ENCODE measurements at places on chromosomes 11 and 22.

DNA sequence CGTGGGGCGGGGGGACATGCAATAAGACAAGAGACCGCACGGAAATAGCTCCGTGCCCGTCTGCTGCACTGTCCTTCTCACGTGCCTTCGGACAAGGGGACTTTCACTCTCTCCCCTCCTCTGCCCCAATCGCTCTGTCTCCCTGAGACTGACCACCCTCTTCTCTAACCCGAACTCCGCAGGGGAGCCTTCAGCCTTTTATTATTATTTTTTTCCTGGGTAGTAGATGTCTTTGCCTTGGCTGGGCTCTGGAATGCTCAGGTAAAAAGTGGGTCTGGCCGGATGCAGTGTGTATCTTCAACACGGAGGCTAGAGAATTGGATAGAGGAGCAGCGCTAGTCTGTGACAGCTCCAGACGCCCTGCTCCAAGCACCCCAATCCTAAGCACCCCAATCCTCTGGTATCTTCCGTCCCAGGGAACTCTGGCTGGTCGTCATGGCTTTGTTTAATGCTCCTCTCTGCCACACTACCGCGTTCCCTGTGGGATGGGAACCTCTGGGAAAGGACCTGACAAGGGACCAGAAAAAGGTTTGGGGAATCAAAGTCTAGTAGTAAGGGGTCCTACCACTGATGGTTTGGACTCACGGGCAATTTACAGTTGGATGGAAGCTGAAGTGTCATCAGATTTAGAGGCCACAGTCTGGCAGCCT, 25.1 kb upstream of the ROBO3 start:
- no peak for DNase-seq

- no peak for DNase-seq
Measured at GRCh38 chr11:35076201-35077100, 62.5 kb upstream of the CD44 start.

DNA sequence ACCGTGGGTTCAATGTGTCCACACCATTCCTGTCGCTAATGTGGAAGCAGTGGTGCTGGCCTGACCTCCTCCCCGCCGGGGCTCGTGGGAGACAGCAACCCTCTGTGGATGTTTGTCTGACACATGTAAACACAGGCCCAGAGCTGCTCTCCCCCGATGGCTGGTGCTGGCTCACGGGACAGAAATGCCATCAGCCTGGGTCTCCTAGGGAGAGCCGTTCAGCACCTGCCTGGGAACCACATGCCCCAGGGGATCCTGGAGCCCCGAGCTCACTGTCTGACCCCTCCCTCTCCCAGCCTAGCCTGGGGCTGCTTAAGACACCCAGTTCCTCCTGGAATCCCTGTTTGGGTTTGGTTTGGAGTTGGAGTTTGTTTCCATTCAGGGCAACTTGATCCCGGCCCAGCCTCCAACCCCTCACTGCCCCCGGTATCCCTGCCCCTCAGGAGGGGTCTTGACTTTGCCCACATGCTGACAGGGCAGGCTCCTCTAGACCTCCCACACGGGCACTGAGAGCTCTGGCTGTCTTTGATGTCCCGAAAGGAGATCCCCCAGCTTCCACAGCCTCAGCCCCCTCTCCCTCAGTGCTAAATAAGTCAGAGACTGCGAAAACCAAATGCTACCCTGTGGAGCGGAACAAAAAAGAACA, 50.9 kb upstream of the WNT11 start:
- no peak for DNase-seq

DNA sequence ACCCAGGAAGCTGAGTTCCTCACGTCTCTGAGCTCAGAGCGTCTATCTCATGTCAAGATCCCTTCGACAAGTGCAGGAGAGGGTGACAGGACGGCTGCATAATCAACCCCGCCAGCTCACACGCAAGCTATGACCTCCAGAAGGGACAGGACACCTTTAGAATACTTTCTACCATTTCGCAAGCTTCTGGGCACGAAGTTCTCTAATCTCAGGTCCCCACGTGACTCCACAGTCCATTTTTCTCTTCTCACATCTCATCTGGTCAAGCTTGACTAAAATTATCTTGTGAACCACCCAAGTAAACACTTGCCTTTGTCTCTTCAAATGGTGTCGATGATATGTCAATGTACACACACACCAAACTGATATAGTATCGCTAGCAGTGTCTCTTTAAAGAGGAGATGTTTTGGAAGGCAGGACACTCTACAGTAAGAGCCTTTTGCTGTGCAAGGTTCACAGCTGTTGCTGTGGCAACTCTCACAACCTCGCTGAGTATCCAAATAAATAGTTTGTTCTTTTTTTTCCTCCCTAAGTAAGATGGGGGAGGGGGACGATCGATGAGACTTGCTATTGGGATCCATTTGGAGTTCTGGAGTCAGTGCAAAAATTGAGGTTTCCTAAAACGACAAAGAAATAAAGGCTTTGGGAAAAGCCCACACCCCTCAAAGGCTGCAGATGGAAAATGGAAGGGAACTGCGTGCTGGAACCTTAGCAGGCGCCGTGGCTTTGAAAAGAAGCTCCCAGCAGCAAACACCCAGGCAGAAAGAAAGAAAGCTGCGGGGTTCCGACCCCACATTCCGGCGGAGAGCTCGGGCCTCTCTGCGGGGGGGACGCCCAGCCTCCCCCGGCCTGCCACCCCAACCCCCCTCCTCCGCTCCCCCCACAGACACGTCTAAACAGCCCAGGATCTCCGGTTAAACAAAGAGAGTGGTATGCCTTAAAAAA, 215.4 kb upstream of the UBASH3B start:
- no peak for DNase-seq

- no peak for DNase-seq
Measured at GRCh38 chr22:17518406-17518805, 44.9 kb upstream of the SLC25A18 start.

DNA sequence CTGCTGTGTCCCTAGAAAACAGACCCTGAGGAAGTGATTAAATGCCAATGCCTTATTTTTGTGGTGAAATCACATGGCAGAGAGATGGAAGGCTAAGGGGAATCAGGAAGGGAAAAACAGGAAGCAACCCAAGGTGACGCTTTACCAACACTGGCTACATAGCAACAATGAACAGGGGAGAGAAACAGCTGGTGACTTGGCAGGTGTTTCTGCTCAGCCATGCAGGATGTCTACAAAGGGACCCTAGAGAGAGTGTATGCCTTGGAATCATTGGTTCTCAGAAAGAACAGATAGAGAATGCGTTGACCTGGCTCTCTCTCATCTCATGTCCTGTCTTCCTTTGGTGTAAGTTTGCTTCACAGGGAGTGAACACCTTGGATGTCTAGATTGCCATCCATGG, 911.9 kb downstream of the OPCML start:
- no peak for DNase-seq

GRCh38 chr11:118497831-118498230, 29.4 kb upstream of the TTC36 start:
- peak; percentile 53 for DNase-seq

DNA sequence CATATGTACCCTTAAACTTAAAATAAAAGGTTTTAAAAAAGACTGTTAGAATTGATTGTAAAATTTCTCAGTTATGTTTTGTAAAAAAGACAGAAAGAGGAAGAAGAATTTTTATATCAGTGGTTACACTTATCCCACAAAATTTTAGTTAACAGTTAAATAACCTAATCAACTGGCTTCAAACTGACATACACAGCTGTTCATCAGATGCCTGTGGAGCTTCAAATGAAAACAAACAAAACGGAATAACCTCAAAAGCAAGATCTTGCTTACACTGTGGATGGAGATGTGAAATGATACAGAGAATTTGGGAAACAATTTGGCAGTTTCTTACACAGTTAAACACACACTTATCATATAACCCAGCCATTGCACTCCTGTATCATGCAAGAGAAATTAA, 521.0 kb downstream of the ETS1 start:
- no peak for DNase-seq

DNA sequence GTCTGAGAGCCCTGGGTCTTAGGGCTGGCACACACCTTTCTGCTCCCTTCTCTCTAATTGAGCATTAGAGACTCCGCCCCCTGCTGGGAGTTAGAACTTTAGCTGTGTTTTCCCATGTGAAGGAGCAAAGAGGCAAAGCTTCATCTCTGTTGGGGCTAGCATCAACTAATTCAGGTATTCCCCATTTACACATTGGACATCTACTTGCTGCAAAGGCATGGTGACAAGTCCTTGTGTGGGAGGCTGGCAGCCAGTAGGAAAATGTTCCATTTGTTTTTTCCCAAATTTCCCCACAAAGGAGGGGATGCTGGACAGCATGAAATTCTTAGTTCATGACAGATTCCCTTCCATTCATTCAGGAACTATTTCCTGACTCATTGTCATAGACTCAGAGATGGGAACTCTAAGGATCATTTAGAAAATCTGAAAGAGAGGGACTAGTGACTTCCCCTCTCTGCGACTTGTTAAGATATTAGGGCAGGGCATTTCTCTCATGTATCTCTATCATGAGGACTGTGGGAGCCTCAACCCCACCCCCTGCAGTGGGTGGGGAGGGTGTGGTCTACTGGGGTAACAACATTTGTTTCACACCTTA, 3.6 kb downstream of the CD44 start:
- peak; percentile 66 for DNase-seq

- no peak for DNase-seq
Measured at GRCh38 chr11:58632510-58632909, 10.0 kb downstream of the CNTF start.

DNA sequence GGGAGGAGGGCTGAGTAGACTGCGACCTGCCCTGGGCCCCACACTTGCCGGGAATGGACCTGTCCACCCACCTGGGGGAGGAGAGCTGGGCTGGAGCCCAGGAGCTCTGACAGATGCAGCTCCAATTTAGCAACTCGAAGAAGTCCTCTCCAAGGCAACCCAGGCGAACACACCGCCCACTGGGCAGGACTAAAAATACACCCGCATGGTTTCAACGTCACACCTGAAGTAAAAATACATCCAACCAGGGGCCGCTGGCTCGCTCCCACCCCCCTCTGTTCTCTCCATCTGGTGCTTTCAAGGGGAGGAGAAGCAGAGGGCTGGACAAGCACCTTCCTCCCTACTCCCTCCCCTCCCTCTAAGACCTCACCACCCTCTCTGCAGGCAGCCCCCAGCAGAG, 119.9 kb downstream of the FEZ1 start:
- no peak for DNase-seq

- no peak for DNase-seq
Measured at GRCh38 chr11:34682825-34683224, 61.9 kb downstream of the EHF start.

GRCh38 chr11:66437979-66438503, 607 bp downstream of the MRPL11 start:
- DNase-seq: no peak

GRCh38 chr22:41028841-41029240, 63.6 kb upstream of the EP300 start:
- DNase-seq: peak; percentile 83

GRCh38 chr22:41925783-41926460, 684 bp downstream of the TNFRSF13C start:
- no peak for DNase-seq

- DNase-seq: no peak
Measured at GRCh38 chr22:46945481-46945880, 183.0 kb downstream of the TBC1D22A start.

DNA sequence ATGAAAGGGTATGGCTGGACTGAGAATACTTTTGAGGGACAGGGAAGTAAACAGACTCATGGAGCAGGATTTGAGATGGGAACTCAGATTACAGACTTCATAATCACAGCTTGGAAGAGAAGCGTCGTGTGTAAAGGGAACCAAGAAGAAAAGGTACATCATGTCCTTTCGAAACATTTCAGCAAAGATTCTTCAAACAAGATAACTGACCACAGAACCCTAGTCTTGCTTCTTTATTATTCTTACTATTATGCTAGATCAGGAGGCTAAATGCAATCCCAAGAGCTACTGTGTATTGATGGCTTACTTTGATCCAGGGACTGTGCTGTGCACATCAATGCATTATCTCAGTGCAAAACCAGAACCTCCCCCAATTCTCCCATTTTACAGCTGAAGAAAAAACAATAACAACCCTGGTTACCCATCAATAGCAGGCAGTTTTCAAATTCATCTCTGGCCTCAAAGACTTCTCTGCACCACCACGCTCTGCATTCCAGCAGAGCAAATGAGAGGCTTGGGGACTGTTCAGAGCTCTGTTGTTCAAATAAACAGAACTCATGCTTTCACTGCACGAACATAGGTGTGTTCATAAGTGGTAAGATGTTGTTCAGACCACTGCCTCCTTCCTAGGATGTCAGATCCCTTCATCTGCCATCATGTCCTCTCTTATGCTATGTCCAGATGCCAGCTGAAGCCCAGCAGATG, 104.8 kb upstream of the NAV2 start:
- DNase-seq: no peak

GRCh38 chr11:46978005-46978491, 41.5 kb downstream of the CSTPP1 start:
- no peak for DNase-seq

GRCh38 chr11:9104580-9104979, 13.2 kb upstream of the SCUBE2 start:
- no peak for DNase-seq

DNA sequence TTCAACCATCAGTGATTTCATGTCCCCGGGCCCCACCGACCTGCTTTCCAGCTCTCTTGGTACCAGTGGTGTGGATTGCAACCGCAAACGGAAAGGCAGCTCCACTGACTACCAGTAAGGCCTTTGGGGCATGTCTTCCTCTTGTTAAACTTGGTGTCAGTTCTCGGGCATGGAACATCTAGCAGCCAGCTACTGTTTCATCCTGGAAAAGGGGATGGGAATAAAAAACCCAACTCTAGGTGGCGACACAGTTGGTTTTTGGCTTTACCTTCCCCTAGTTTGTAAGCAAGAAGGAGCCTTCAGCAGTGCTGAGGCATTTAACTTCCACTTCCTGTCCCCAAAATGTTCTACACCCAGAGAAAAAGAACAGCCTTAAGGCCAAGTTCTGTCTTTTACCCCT, 76.7 kb downstream of the BMAL1 start:
- no peak for DNase-seq

DNA sequence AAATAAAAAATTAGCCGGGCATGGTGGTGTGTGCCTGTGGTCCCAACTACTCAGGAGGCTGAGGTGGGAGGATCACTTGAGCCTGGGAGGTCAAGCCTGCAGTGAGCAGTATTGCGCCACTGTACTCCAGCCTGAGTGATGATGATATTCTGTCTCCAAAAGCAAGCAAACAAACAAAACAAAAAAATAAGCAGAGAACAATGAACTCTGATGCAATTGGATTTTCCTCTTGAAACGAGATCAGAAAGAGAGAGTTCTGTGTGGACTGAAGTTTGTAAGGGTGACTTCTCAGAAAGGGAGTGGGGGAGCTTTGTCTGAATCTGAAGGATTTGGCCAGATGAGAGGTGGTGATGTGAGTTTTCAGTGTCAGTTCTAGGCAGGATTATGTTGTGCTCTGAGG, 6.0 kb upstream of the TMEM123 start:
- DNase-seq: no peak

Data from BJ (cell line).